ENCODE measurements at places on chromosomes 16 and 17. TPM values are rescaled to one million over a fixed set of nuclear protein-coding genes. Genes with fewer than 3 reads are reported as not detected.

The KCNJ18 gene
- total RNA-seq, result not detected

The CCL17 gene
- total RNA-seq, result not detected

The CCDC78 gene
- total RNA-seq, result 12.5 TPM

The SLC38A8 gene
- total RNA-seq, result not detected

The PIK3R5 gene
- not detected for total RNA-seq

The CES5A gene
- total RNA-seq, result not detected

The BCO1 gene
- 9.1 TPM for total RNA-seq

All from Calu3 (cell line).